Endodermal cell (in vitro differentiated cells): ENCODE measurements at places on chromosomes 1 and 21. TPM values are rescaled to one million over a fixed set of nuclear protein-coding genes. Genes with fewer than 3 reads are reported as not detected.

GRCh38 chr1:67148516-67149178 lies 13.9 kb upstream of the C1orf141 start:
- no peak for DNase-seq

GRCh38 chr21:29238053-29238966 lies 60.4 kb upstream of the BACH1 start:
- no peak for DNase-seq

DNA sequence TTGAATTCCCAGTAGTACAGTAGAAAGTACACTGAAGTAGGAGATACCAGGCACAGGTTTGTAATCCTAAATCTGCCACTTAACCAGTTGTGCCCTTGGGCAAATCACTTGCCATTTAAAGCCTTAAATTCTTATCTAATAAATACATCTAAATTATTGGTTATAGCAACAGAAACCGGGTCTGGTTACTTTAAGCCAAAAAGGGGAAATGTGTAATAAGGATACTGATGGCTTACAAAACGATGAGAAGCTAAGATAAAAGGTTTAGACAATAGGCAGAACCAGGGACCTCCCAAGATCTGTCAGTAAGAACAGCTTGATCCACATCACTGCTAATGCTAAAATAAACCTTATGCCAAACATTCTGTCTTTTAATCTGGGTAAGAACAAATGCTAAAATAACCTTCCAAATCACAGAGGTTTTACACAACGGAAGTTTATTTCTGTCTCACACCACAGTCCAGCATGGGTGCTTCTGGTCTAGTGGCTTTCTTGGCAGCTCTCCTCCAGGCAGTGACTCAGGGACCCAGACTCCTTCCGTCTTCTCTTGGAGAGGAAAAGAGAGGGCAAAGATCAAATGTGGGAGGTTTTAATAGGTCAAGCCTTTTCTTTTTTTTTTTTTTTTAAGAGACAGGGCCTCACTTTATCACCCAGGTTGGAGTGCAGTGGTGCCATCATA lies 16.5 kb upstream of the ZMYM1 start:
- no peak for DNase-seq

DNA sequence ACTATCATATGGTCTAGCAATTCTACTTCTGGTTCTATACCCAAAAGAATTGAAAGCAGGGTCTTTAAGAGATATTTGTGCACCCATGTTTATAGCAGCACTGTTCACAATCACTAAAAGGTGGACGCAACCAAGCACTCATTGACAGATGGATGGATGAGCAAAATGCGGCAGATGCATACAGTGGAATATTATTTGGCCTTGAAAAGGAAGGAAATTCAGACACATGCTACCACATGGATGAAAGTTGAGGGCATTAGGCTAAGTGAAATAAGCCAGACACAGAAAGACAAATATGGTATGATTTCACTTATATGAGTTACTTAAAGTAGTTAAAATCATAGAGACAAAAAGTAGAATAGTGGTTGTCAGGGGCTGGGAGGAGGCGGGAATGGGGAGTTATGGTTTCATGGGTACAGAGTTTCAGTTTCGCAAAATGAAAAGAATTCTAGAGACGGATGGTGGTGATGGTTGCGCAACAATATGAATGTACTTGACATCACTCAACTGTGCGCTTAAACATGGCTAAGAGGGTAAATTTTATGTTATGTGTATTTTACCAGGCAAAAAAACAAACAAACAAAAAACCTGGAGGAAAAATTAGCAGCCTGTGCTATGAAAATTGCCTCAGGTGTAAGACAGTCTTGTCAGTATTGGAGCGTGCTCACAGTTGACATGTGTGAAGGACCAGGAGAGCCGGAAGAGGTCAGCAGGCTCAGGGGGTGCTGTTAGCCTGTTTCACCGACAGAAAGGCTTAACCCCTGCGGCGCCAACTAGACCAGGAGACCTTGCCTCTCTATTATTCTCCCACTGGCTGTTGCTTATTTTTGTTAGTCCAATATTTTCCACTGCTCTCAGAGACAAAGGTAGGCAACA lies 26.5 kb downstream of the CD247 start:
- DNase-seq = peak; percentile 82

DNA sequence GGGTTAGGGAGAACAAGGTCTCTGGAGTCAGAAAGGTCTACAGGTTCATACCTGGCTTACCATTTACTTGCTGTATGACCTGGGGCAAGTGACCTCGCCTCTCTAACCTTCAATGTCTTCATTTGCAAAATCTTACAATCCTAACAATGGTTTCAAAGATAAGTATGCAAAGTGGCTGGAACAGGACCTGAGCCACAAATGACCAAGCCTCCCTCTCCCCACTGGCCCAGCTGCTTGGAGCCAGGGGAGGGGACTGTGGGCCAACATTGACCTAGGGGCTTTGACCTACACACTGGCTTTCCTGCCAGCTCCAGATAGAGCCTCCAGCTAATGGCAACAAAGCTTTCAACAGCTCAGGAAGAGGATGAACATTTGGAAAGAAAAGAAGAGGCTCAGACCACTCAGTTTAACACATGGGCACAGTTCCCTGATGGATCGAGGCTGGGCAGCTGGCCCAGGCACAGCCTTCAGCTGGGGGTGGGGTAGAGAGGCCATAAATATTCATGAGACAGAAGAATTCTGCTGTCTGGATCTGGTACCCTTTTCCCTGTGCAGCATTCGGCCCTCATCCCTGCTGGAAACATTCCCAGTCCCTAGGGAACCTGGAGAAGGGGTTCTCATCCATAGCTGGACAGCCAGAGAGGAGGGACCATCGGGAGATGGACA lies 12.9 kb downstream of the PTAFR start:
- DNase-seq = peak; percentile 58

DNA sequence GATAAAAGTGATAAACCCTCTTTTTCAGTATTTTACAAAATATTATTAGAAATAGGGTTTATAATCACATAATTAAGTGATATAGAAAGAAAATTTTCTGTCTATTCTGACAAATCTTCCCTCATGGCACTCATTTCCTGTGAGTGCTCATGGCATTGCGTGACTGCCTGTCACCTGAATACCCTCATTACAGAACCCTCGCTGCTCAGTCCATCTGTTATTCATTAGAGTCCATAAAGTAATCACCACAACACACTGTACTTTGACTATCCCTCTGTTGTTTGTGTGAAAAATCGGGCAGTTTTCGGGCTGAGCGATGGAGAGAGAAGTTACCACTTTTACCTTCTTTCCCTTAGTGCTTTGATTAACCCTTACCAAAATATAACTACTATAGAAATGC lies 100.4 kb upstream of the BRINP3 start:
- no peak for DNase-seq

- no peak for DNase-seq
These were observed 143.0 kb upstream of the NRIP1 start for GRCh38 chr21:15207635-15208370.

DNA sequence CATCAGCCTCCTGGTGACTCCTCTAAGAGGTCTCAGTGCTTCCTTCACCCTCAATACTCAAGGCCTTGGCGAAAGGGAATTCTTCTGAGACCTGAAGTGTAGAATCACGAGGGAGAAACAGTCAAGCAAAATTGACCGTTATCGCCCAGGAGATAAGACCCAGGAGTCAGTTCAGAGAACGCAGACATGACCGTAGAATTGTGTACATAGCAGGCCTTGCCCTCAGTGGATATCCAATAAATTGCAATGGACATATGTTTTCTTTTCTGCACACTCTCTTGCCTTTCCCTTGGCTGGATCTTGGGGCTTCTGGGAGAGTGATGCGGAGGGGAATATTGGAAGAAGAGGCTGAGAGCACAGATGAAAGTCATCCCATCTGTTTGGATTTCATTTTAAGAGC lies 15.7 kb upstream of the ETS2 start:
- DNase-seq = no peak

DNA sequence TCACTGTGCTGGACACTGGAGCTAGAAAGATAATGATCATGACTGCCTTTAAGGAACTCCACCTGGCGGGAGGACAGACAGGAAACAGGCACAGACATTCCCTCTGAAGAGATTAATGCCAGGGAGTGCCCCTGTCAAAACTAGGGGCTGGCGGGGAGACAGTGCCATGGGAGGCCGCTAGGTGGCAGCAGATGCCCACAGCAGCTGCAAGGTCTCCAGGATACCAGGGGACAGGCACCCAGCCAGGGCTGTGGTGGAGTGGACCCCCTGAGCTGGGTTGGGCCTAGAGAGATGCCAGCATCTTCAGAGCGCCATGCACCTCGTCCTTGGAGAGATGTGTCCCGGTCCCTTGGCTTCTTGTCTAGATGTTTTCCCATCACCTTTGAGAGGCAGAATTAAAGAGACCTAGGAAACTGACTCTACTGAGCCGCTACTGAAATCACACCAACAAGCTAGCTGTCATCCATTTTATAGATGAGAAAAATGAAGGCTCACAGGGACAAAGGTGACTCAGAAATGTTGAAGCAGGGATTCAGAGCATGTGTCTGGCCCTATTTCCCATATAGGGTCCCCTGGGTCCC lies 3.6 kb downstream of the REN start:
- peak; percentile 96 for DNase-seq

GRCh38 chr1:160836561-160836960 lies 26.1 kb downstream of the CD244 start:
- DNase-seq = no peak

GRCh38 chr1:52601991-52602855 lies at the start of gene GPX7:
Gene GPX7, plus strand, starts transcription at chr1:52602371. Its CDS starts 39 bp downstream, at chr1:52602410.
- peak; percentile 82 for DNase-seq

DNA sequence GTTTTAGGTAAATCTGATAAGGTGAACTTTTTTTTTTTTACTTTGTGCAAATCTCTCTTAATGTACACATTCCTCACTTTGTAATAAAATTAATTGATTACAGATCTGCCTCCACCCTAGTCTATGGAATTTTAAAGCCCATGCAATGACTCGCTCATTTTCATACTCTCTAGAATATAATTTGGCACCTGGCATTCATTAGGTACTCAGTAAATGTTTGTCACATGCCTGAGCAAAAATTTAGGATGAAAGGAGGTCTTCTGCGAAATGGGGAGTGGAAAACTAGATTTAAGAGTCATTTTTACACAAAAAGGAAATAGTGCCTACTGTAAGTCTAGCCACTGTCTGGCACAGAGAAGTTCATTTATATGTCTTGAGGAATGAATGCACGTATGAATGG lies 350.1 kb downstream of the DPYD start:
- DNase-seq = no peak

GRCh38 chr1:201310251-201310985 lies 27.1 kb downstream of the PKP1 start:
- DNase-seq = no peak

DNA sequence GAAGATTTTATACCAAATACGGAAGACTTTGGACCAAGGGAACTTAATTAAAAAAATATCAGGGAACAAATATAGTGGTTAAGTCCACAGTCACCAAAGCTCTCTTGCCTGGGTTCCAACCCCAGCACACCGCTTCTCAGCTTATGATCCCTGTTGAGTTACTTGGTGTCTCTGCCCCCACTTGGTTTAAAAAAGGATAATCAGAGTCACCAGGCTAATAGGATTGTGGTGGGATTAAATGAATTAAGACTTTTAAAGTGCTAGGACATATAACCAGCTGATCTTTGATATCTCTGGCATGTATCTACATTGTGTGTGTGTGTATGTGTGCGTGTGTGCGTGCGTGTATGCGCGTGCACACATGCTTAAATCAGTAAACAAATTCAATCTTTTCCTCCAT lies 474.7 kb upstream of the DAB1 start:
- no peak for DNase-seq

DNA sequence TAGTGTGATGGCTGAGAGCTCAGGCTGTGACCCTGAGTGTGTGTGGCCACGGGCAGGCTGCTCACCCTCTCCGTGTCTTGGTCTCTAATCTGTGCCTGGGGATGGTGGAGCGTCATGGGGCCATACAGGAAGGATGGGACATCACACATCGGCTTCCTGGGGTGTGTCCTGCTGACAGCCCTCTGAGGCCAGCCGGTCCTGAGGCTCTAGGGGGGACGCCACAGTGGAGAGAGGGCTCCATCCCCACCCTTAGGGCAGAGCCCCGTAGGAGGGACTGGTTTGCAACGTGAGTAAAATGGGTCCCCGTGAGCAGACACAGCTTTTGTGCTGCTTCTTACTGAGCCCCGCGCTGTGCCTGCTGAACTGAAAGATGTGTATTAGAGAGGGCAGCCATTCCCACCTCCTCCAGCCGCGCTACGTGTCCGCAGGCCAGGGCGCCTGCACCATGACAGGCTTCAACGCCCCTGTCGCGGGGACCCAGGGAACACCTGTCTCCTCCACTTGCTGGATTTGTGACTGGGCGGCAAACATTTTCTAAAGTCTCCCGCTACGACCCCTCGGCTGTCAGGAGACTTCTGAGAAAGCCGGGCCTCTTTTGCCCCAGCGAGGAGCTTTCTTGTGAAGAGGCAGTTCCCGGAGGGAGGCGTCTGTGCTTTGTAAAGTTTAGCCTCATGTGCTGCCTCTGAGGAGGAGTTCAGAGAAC lies 8.1 kb downstream of the COL18A1 start:
- peak; percentile 49 for DNase-seq

DNA sequence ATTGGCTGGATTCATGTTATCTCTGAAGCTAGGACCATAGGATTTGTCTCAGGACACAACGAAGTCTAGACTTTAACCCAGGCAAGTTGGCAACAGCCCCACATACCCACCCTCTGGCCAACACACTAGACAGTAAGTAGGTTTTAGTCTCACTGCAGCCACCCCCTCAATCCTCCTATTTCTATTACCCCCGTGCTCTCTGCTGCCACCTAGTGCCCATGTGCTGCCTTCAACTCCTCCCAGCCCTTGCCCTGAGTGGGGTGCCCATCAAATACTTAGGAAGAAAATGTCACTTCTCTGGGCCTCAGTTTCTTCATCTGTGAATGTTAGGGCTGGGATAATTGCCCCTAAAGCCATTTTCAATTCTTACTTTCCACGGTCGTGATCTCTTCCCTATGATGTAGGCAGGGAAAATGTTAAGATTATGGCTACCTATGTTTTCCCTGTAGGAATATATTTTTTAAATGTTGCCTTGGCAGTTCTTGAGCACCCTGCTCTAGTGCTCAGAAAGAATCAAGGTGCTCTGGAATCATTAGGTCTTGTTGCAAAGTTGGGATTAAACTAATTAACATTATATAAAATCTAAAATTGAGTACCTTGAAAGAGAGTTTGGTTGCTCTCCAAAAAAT lies 213.0 kb downstream of the LMX1A start:
- peak; percentile 82 for DNase-seq

GRCh38 chr1:56710646-56711045 lies 65.5 kb downstream of the PRKAA2 start:
- no peak for DNase-seq

DNA sequence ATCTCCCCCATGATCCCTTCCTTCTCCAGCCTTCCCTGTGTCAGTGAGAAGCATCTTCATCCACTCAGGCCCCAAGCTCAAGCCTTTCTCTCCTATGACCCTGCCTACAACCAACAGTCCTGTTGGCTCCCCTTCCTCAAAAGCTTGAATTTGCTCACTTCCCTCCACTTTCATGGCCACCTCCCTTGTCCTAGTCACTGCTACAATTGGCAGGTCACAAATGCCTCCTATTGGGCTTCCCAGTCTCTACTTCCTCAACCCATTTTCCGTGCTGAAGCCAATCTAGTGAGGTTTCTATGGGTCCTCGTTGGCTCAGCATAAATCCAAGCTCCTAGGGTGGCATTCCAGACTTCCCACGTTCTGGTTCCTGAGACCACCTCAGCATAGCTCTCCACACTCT lies 40.2 kb upstream of the SLC6A9 start:
- DNase-seq = no peak

The RGSL1 gene
- not detected in 2 replicates for total RNA-seq

The RGS18 gene
- not detected in 3 replicates for total RNA-seq

The BRDT gene
- 3.4 and 4.4 TPM in 2 replicates for total RNA-seq

The OR10K1 gene
- not detected in 2 replicates for total RNA-seq

The OR2AK2 gene
- total RNA-seq = not detected in 2 replicates

The ZNF683 gene
- not detected in 3 replicates for total RNA-seq

The CD5L gene
- not detected in 2 replicates for total RNA-seq

The UROD gene
- 80.9 to 86.8 TPM (median 85.6 TPM) in 3 replicates for total RNA-seq

The SPATA21 gene
- total RNA-seq = not detected in 3 replicates

The MNDA gene
- total RNA-seq = not detected in 3 replicates

The PTCH2 gene
- 1.1 to 1.6 TPM (median 1.3 TPM) in 3 replicates for total RNA-seq
